MG63 (cell line): ENCODE measurements at places on chromosomes 5 and 9. TPM values are rescaled to one million over a fixed set of nuclear protein-coding genes. Genes with fewer than 3 reads are reported as not detected.

DNA sequence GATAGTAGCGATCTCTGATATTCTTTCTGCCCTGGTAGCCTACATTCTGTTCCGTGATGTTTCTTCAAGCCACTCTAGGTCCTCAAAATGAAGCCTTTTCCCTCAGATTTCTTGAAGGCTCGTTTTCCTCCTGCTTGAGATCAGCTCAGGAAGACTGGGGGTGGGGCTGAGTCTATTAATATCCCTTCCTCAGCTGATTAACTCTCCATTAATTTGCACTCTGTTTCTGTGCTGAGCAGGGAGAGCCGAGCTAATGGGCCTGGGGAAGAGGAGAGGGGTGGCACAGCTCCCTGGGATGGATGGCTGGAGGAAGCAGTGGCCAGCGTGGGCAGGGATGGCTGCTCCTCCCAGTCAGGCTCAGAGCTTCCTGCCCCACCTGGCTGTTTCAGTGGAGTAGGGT lies 93.3 kb downstream of the PPARGC1B start:
- no peak for DNase-seq

DNA sequence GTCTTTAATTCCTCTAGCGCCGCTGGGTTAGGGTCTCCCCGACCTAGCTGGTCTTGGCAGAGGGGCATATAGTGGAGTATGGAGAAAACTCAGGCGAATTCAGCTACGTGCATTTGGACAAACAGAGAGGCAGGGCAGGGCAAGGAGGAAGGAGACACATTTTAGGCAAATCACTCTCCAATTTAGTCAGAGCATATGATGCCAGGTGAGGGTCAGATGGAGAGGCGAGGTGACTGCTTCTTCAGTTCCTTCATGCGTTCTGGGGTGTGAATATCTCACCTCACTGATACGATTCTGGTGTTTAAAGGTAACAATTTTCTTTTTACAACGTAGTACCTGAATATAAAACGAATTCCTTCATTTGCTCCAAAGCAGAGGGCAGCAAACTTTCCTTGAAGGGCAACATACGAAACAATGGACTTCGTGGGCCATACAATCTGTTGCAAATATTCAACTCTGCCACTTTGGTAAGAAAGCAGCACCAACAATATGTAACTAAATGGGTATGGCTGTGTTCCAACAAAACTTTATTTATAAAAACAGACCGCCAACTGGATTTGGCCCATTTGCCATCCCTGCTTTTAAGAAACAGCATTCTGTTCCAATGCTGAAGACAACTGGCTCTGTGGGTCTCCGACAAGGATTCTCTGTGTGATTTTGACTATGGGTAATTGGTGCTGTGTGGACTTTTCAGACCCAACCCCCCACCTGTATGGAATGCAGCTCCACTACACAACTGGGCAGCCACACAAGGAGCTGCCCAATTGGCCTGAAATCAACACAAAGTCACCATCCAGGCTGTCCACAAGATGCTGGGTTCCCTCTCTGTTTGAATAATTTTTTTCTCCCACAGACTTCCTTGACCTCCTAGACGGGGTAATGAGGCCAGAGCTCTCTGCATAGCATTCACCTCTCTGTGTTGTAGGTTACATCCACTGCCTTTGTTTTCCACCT lies 53.8 kb downstream of the RAPGEF1 start:
- DNase-seq, result no peak

DNA sequence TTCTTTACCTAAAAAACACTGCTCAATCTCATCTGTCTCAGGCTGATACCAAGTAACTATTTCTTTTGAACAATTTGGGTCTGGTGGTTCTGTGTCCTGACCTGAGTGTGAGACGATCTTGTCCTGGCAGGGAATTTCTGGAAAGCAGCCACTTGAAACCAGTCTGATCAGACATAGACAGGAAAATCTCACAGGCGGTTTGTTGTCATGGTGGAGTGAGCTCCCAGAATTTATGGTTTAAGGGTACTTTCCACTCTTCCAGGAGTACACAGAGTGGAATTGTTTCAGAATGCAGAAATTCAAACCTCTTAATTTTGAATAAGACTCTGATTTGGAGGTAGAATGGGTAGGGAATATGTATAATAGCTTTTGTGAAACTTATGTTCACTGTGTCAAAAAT lies 268.2 kb downstream of the ISL1 start:
- peak; percentile 2 for DNase-seq

DNA sequence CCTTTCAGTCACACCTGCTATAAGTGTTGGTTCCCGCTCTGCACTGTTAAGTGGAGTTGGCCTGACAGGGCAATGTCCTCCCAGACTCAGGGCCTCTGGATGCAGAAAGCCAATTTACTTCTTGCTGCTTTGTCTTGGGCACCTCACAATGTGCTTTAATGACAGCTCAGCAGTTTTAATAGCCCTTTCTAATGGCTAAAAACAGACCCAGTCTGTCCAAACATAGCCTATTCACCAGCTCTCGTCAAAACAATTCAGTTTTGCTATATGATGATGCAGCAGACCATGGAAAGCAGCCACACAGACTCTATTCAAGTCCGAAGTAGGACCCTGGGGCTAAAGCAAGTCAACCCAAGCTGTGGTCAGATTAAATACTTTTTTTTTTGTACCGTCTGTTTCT lies 529.1 kb upstream of the SEMA6A start:
- no peak for DNase-seq

DNA sequence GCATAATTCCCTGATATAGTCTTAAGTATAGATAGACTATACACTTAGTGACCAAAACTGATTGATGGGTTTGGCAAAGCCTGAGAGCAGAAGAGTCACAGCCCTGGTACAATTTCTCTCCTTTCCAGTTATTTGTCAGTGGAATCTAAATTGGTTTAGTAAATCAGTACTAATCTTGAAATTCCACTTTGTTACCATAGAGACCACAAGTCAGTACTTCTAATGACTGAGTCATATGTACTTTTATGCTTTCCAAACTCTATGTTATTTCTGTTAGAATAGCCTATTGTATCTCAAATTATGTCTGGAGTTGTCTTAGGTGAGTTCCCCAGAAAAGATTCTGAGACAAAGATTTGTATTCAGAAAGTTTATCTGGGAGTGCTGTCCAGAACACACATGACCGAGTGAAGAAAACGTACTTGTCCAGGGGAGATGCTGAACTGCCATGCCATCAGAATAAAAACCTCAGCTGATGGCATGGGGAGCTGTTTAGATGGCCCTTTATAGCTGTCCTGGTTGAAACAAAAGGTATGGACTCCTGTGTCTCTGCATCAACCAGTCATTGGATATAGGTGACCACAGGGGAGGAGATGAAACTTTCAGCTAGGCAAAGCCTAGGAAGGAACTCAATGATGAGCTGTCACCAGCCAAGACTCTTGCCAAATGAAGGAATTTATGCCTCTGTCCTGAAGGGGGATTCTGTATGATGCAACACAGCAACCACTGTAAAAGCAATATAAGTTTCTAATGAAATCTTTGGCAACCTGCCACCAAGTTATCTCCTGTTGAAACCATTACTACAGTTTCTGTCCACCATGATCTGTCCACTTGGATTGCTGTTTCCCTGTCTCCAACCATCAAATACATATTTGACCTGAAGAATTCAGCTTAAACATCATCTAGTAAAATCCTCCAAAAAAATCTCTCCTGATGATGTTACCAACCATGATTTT lies 18.0 kb upstream of the SMC2 start:
- peak; percentile 10 for DNase-seq

DNA sequence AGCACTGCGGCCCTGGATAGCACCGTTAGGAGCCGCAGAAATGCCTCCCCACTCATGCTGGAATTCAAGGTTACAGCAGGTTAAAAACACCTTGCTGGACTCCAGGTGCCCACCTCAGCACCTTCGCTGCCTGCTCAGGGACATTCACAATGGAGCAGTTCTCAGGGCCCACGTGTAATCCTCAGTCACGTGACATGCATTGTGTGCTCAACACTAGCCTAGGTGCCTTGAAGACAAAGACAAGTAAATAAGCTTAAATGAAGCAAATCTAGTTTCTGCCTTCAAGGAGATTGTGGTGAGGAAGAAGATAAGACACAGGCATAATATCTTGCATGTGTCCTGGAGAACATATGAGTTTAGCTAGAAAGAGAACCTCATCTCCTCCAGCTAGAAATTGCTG lies 82.1 kb downstream of the FSTL4 start:
- no peak for DNase-seq

- DNase-seq, result no peak
These were observed 144.1 kb upstream of the MAST4 start for GRCh38 chr5:66452109-66452508.

GRCh38 chr5:172933238-172933637 lies 26.0 kb upstream of the RPL26L1 start:
- DNase-seq, result no peak

DNA sequence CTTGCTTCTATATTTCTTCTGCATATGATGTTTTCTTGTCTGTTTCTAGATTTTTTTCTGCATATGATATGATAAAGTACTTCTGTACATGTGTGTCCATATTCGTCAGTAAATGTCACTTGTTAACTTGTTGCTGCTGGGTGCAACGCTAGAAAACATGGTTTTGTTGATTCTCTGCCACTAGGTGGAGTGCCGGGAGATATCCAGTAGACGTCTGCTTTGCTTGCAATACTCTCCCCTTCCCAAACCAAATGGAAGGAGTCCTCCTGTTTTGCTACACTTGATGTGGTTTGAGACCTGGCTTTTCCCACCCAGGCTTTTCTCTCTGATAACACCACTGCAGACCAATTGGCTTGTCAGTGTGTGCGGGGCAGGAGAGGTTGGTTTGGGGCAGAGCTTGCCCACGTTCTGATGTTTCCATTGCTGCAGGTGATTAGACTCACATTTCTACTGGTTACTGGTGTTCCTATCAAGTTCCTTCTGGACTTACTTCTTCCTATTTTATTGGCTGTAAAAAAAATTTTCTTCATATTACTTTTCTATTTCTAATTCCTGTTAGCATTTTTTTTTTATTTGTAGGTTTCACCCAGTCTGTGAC lies 900.0 kb upstream of the CDH10 start:
- peak; percentile 34 for DNase-seq

- no peak for DNase-seq
These were observed 275.7 kb upstream of the KIF2A start for GRCh38 chr5:62030326-62030725.

DNA sequence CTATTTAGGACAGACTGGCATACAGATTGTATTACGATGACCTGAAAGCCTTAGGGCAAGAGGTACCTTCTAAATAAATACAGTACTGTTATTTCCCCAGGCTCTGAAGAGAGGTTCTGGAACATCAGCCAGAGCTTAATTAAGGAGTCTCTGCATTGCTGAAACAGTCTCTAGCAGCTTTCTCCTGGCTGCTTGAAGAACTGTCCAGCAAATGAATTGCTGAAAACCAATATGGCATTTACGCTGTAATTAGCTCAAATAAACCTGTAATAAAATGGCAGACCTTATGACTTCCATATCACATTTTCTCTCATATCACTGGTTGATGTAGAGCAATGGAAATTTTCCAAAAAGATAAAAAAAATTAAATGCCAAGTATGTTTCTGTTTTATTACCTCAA lies 636.3 kb downstream of the GABRG2 start:
- no peak for DNase-seq

DNA sequence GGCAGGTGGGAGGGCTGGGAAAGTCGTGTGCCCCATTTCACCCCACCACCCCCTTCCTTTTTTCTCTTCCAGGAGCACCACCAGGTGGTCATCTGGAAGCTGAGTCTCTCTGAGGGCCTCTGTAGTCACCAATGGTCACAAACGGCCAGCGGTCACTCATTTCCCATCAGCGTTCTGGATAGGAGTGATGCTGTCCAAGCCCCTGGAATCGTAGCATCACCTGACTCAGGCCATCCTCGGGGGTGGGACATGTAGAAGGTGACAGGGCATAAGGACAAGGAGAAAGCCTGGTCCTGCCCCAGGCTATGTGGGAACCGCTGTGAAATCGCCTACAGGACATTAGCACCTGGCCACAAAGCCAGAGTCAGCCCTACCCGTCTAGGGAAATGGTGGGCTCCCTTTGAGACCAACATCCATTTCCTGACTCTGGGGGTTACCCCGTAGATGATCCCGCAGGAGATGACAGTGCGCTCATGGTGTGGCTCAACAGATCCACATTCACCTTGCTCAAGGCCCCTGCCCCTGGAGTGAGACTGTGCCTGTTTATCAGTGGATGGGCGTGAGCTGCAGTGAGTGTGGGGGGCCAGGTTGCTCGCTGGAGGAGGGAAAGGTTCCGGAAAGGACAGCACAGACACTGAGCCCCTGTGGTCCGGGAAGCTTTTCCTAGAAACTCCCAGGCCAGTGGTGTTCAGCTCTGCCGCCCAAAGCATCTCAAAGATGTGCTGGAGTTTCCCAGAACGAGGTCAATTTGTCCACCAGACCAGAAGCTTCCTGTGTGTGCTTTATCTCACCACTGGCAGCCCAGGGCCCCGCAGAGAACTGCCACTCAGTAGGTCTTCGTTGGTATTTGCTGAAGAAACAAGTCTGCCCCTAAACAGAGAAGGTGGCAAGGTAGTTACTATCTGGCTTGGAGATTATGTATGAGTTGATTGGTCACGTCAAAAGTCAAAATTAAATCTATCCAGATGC lies 61.1 kb upstream of the UNC5A start:
- DNase-seq, result no peak

DNA sequence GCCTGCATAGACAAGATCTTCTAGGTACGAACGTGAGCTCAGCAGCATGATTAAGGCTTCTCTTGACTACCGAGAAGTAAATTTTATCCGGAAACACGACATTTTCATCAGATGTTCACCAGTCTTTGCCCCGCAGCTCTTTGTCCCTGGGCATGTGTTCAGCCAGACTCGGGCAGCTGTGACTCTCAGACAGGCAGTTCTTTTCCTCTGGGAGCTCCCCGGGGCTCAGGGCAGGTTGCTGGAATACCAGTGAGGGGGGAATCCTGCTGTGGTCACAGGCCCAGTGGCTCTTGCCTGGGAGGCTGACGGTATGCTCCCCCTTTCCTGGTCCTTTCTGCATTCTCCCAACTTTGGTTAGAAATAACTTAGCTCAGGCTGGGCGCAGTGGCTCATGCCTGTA lies 186.1 kb downstream of the GNA14 start:
- no peak for DNase-seq

DNA sequence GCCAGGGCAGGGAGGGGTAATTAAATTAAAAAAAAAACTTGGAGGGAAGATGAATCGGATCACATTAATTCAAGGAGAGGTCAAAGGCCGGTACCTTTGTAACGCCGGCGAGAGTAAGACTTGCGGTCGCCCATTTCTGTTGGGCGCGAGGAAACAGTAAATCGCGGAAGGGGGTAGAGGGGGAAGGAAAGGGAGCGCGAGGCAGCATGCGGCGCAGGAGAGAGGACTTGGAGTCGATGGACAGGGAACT lies 324 bp upstream of the RGMB start:
- DNase-seq, result no peak

- DNase-seq, result no peak
These were observed 9.0 kb downstream of the OR1J1 start for GRCh38 chr9:122468735-122469134.

Gene ZBED3
- total RNA-seq, result 0.20 TPM in 1 of 2 replicates, not detected in the other

Gene CLIC3
- not detected in 2 replicates for total RNA-seq

Gene ATP10B
- not detected in 2 replicates for total RNA-seq

Gene PPP3R2
- total RNA-seq, result not detected in 2 replicates

Gene SH3TC2
- total RNA-seq, result 2.9 and 8.8 TPM in 2 replicates

Gene PHYKPL
- 37.7 and 50.9 TPM in 2 replicates for total RNA-seq

Gene SH2D3C
- total RNA-seq, result not detected in 2 replicates

Gene DENND4C
- 26.6 and 26.8 TPM in 2 replicates for total RNA-seq
